ENCODE measurements at places on chromosomes 1 and 21.

DNA sequence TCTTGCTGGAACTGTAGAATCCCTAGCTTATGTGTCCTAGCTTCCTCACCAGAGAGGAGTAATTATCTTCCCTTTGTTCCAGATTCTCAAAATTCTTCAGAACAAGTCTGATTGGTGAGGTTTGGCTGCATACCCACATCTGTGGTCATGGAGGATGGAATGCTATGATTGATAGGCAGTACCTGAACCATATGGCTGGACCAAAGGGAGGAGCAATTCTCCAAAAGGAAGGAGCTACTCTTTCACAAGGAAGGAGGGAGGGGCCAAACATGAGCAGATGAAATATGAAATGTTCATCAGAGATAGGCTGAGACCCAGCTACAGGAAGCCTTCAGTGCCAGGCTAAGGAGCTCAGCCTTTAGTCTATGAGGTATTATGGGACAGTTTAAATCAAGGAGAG lies 5.0 kb upstream of the RNF19B start:
- DNase-seq = no peak

DNA sequence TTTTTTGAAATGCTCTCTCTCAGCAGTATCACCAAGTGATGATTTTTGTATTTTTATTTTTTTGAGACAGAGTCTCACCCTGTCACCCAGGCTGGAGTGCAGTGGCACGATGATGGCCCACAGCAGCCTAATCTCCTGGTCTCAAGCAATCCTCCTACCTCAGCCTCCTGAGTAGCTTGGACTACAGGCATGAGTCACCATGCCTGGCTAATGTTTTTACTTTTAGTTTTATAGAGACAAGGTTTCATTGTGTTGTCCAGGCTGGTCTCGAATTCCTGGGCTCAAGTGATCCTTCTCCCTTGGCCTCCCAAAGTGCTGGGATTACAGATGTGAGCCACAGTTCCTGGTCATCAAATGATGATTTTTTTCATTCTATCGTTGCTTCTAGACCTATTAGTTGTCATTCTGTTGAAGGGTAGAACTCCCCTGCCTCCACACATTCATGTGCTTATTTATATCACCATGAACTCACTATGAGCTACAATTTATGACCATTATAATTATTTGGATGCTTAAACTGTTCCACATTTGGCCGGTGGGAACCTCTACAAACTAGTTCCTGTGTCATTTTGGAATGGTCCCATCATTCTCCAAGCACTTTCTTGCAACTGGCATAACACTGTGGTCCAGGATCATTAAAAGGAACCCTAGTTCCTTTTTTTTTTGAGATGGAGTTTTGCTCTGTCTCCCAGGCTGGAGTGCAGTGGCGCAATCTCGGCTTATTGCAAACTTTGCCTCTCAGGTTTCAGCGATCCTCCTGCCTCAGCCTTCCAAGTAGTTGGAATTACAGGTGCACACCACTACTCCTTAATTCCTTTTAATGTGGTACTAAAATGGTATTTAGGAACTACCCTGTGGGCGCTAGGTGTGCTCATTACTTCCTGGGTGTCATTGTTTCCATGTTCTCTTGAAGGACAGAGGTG lies 20.2 kb upstream of the TOR3A start:
- DNase-seq = no peak

GRCh38 chr1:10508511-10508951 lies 33.8 kb downstream of the PEX14 start:
- DNase-seq = no peak

DNA sequence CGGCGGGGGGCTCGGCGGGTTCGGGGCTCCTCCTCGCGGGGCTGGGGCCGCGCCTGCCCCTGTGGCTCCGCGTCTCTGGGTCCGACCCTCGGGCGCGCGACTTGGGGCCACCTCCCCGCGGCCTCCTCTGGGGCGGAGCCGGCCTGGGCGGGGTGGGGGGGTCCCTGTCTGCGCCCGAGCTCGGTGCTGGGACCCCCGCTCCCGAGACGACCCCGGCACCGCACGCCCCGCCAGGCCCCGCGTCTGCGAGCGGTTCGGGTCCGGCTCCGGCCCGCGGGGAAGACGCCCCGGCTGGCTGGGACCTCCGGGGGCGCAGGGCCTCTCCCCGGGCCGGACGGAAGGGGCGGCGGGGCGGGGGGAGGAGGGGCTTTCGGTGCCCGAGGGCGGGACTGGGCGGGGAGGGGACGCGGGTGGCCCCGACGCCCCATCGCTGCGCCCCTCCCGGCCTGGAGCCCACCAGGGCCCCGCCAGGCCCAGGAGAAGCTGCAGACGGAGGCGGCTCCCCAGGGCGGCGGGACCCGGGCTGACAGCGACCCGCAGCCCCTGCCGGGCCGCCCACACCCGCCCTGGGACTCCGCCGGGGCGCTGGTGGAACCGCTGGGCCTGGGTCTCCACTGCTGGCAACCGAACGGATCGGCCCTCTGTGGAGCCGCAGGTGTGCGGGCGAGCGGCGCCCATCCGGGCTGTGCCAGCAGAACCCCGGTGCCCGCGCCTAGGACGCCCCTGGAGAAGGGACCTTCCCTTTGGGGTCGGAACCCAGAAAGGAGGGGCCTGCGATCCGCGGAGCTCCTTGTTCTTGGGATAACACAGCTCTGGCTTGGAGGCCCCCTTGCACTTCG lies 610 bp downstream of the COL6A2 start:
- no peak for DNase-seq

- no peak for DNase-seq
Measured at GRCh38 chr1:26283279-26283853, 3.5 kb downstream of the SH3BGRL3 start.

DNA sequence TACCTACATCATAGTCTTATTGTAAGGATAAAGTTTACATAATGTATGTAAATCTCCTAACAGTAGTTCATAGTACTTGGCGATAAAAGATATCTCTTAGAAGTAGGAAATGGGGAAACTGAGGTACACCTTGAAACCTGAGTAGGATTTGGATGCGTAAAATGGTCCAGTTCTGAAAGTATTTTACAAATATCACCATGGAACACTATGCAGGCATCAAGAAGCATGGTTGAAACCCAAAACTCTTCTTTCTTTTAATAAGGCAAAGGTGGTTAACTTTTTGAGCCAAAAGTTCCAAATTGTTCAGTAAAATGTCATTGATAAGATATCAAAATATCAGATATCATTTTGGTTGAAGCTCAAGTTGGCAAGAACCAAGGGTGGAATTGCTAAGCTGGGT lies 46.0 kb downstream of the ROR1 start:
- DNase-seq = no peak

DNA sequence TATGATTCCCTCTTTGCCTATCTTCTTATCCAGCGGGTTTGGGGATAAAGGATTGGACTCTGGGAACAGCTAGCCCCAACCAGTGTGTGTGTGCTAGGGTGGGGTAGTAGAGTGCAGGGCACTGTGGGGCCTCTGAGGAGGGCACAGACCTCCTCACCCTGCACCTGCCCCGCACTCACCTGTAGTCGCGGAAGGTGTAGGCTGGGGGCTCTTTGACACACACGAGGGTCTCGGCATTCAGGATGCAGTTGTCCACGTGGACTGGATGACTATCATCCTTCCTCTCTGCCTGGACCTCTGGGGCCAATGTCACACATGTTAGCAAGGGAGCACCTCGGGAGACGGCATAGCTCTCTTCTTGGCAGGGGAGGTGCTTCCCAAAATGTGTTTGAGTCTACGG lies 8.0 kb upstream of the CLDN19 start:
- DNase-seq = no peak

- DNase-seq = no peak
Measured at GRCh38 chr1:217881131-217881543, 250.0 kb downstream of the SPATA17 start.

GRCh38 chr21:25457411-25457810 lies 149.9 kb downstream of the MRPL39 start:
- DNase-seq = no peak

DNA sequence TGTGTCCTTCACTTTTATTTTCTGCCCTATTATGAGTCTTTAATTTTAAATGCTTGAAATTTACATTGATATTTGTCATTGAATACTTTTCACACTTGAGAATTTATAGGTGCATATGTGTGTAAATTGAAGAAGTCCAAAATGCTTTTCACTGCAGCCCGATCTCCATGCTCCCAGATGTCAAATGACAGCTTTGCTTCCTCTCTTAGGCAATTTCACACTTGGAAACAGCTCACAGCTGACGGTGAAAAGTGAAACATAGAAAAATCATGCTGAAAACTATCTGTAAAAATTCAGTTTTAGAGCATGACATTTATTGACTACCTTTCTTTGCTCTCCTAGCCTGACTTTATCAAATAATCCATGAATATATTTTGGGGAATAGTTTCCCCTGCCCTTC lies 196.0 kb downstream of the RPS6KC1 start:
- no peak for DNase-seq

GRCh38 chr1:232435729-232436128 lies 194.2 kb downstream of the SIPA1L2 start:
- no peak for DNase-seq

DNA sequence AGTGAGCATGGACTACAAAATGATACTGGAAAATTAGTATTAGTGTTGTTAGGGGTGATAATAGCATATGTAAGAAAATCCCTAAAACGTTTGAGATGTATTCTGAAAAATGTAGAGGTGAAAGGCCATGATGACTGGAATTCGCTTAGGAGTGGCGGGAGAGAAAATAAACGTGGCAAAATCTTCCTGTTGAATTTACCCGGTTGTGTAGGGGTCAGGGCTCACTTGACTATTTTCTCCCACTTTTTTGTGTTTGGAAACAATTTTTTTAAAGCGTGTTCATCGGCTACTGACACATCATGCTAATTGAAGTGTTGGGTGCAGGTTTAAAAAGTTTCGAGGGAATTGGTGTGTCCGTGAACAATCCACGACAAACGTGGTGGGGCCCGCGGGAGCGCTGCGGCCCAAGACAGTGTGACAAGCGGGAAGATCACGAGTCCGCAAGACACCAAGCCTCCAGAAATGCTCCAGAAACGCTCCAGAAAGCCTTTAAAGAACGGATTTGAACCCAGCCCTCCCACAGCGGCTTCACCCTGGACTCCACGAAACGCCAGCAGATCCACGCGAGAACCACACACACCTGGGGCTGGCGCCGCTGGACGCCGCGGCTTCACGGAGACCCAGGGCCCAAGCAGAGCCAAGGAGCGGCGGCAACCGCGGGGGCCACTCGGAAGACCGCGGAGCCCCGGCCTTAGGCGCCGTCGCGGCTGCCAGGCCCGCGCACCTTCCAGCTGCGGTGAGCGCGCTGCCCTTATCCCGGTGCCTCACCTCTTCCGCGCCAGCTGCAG lies 573 bp downstream of the PSMG1 start:
- peak; percentile 5 for DNase-seq

- no peak for DNase-seq
Measured at GRCh38 chr1:23470282-23471070, 13.5 kb downstream of the ASAP3 start.

DNA sequence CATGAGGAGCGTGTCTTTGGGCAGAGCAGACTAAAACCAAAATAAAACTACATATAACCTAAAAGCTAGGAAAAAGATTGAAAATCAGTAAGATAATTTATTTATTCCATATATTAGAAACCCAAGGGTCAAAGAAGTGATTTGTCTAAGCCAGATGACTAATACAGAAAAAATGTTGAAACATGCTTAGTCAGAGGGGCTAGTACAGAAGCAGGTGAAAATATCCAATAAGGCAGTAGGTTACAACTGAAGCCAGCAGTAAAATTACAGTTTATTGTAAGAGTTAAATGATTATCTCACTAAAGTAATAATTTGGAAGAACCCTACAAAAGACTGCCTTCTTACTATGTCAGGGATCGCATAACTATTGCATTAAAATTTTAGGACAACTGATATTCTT lies 1190.9 kb upstream of the PRMT6 start:
- no peak for DNase-seq

Data from CD4-positive, alpha-beta T cell treated with Interleukin-1 beta for 1 hour (primary cell).